ENCODE measurements at places on chromosomes 12 and 14.

DNA sequence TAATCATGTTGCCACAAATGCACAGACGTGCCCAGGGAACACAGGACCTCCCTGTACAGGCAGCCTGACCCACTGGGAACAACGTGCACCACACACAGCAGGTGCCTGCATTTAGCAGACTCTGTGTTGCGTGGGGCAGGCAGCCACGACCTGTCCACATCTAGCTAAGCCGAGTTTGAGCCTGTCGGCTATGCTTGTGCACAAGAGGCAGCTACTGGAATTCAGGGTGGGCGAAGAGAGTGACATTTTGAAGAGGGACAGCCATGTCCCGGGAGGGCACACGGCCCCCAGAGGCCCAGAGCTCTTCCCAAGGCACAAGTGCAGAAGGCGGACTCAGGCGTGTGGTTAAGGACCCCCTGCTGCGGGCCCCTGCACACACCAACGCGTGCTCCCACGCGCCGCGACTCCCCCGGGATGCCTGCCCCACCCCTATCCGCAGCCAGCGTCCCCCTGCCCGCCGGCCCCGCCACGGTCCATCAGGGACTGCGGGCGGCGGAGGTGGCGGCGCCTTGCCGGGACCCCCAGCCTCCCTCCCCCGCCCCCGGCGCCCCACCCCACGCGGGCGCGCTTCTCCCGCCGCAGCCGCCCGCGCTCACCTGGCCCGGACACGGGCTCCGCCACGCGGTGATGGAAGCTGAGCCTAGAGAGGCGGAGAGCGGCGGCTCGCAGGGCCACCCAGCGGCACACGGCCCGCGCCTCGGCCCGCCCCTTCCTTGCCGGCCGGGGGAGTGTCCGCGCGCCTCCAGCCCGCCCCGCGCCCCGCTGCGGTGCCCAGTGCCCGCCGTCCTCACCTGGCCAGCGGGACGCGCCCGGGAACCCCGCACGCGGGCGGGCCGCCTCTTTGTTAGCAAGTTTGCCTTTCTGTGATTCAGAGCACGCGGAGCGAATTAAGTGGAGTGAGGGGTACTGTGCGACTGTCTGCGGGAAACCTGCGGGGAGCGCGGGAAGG is 125.3 kb upstream of the PRMT8 start:
- DNase-seq = no peak

DNA sequence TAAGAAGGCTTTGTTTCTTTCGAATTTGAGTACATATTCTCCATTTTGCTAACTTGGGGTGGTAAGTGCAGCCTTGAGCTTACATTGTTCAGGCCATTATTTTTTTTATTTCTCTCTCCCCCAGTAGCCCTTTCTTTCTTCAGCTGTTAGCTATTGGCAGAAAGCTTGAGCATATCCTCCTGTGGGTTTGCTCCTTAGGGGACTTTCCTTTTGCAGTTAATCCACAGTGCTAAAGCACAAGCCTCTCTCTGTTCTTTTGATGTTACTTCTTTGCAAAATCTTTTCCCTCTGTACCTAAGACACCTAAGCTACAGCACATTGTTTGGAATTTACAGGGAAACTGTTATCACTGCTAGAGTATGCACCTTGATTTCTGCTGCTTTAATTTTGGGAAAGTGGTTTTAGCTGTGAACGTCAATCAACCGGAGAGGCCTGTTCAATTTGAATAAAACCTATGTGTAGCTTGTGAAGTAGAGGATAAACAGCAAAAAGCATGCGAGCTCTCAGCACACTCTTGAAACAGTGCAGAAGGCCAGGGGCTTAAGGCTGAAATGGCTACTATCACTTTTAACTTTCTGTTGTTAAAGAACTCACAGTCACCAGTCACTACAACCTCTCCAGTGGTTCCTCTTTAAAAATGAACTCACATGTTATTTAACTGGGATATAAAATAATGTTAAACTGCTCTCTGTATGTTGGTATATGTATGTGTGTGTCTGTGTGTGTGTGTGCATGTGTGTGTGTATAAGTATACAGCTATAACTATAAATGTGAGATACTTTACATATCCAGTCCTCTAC is 139.2 kb downstream of the PDZRN4 start:
- DNase-seq = no peak

DNA sequence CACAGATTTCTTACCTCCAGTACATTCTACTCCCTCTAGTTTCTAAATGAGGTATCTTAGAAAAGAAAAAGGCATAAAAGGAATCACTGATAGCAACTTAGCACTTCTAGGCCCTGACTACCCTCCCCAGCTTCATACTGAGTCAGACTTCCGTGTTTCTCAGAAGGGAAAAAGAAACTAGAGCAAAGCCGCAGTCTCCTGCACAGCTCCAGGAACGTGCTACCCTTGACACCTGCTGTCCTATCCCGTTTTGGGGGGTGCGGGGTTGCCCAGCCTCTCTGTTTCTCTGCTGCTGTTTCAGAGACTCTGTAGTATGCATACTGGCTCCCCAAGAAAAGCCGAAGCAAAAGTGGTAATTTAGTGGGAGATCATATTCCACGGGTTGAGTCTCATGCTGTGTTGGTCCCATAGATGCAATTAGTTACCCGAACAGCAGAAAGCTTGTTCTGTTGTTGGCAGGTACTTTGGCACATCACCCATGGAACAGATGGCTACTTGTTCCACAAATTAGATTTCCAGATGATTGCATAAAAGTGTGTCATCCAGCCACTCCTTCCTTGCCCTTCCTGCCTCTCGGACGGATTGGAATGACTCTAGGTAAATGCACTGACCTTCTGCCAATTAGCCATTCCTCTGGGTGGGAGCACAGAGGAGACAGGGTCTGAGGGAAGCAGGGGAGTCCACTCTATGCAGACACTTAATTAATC is 438.1 kb downstream of the FUT8 start:
- no peak for DNase-seq

DNA sequence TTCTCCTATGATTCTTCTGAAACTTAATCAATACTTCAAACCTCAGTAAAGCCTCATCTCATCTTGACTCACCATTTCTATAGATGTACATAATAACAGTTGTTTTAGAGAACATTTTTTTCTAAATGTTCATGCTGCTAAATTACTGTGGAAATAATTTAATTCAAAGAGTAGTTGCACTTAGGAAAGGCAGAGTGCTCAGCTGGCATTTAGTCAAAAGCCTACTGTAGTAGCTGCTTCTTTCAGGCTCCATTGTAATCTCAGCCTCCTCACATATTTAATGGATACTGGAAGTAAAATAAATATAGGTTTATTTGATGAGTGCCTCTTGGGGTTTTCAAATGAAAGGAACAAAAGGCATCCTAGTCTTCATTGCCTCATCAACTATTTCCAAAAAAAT is 325.0 kb downstream of the CCER1 start:
- DNase-seq = no peak

GRCh38 chr12:10251669-10252068 is 39.0 kb downstream of the GABARAPL1 start:
- no peak for DNase-seq

- no peak for DNase-seq
These were observed 310.7 kb downstream of the AEBP2 start for GRCh38 chr12:19749906-19750574.

- no peak for DNase-seq
These were observed 17.3 kb upstream of the TC2N start for GRCh38 chr14:91884664-91885063.

- DNase-seq = no peak
These were observed 57.9 kb downstream of the SLC17A8 start for GRCh38 chr12:100414739-100415138.

DNA sequence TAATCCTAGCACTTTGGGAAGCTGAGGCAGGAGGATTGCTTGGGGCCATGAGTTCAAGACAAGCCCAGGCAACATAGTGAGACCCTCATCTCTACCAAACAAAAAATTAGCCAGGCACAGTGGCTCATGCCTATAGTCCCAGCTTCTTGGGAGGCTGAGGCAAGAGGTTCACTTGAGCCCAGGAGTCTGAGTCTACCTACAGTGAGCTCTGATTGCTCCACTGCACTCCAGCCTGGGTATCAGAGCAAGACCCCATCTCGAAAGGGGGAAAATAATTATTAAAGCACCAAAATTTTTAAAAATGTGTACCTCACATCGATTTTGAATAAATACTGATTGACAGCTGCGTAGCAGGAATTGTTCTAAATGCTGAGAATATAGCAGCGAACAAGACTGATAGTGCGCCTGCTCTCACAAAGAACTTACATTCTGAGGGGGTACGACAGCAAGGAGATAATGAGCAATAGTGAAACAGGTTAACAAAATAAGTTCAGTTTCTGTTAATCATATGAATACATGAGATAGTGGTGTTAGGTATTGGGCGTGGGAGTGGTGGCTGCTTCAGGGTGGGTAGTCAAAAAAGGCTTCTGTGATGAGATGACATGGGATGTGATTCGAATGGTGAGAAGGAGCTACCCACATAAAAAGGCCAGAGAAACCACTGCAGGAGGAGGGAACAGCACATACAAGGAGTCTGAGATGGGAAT is 19.6 kb downstream of the HCFC2 start:
- no peak for DNase-seq

DNA sequence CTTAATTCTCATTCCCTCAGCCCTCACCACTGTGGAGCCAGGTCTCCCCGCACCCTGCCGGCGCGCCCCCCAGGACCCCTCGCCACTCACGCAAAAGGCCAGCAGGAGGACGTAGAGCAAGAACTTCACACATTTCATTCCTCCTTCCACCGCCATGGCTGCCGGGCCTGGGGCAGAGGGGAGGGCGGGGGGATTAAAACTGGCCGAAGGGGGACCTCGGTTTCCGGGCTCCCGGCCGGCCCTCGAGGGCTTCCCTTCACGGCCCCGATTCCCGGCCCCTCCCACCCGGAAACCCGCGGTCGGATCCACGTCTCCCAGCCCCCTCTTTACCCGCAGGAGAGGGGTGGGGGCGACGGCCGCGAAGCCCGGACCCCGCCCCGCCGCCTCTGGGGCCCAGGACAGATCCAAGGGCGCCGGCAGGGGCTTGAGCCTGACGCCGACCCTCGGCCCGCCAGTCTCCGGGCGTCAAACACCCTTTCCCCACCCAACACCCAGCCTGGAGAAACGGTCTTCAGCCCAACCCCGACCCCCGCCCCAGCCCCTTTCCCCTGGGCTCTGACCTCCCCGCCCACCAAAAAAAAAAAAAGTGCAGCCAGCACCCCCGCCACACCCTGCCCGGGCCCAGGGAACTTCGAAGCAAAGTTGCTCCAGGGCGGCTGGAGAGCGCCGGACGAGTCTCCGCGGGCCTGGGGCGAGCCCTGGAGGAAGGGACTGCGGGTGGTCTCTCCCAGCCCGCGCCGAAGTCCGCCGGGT is 447 bp downstream of the CD63 start:
- peak; percentile 52 for DNase-seq

GRCh38 chr14:31576949-31577348 is 15.7 kb downstream of the NUBPL start:
- no peak for DNase-seq

DNA sequence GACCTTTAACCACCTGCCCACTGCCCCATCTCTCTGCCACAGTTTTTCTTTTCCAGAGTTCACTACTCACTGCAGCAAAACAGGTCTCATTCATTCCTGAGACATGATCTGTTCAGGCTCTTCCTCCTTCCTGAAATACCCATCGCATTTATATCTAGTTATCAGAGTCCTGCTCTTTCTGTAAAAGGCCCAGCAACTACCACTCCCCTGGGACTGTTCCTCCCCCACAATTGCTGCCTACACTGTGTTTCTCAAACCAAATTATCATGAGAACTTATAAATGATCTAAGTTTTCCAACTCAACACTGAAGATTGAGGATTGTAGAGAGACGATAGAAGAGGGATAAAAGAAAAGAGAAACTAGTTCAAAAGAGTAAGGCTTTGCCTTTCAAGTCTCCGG is 40.8 kb upstream of the EPS8 start:
- DNase-seq = no peak

DNA sequence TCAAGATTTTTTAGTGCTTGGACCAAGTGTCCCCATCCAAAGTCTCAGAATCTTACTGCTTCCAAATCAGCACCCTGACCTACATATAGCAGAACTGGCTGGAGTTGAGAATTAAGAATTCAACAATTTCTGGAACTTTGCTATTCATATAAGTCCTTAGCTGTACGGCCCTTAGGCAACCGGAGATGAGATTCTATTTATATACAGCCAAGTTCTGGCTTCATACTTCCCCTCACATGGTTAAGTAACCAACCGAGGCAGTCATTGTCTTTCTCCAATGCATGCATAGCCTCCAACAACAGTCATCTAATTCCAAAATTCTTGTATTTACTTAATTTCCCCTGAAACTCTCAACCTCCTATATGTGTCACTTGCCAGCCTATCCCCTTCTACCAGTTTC is 76.6 kb downstream of the SINHCAF start:
- DNase-seq = no peak

GRCh38 chr12:117985182-117985581 is 16.4 kb upstream of the KSR2 start:
- no peak for DNase-seq

GRCh38 chr12:125634813-125635212 is 569.6 kb downstream of the AACS start:
- DNase-seq = no peak

DNA sequence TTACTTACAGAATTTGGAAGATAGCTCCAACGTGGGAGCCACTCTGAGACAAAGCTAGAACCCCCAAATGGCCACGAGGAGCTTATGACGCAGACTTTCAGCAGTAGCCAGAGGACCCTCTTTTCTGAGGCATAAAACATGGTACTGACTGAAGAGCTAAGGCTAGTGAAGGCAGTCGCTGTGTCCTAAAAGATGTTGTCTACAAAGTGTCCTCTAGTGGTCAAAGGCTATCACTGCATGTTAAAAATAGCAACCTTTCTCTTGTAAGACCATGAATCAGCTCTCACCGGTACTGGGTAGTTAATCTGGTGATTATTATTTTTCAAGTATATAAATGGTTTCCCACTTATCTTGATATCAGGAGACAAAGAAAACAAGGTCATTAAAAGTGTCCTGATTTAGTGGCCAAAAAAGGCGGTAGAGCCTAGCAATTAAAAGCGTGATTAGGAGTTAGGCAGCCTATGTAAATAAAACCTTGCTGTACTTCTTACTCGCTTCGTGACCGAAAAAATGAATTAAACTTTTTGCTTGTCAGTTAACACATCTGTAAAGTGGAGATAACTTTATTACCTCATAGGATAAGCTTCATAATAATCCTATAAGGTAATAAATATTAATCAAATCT is 47.0 kb upstream of the LGR5 start:
- DNase-seq = peak; percentile 84

DNA sequence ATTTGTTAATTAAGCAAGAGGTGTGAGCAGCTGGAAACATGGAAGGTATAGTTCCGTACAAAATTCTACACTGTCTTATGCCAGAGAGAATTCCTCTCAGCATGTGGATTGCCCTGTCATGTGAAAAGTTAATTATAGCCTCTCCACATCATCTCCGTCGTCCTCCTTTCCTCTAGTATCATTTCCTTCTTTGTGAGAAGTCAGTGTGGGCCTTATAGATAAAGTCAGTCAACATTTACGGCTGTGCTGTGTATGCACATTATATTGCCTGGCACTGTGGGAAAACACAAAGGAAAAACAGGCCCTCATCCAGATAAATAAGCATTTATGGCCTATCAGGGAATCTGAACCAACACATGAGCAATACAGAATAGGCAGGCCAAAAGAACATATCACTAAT is 236.6 kb downstream of the SEC23A start:
- no peak for DNase-seq

GRCh38 chr12:119072440-119072839 is 91.1 kb downstream of the SRRM4 start:
- no peak for DNase-seq
